ENCODE measurements at places on chromosomes 1 and 21.

GRCh38 chr1:41689558-41689981 lies 205.1 kb upstream of the EDN2 start:
- no peak for DNase-seq

- no peak for DNase-seq
Measured at GRCh38 chr1:15835205-15835740, 12.2 kb upstream of the SPEN start.

DNA sequence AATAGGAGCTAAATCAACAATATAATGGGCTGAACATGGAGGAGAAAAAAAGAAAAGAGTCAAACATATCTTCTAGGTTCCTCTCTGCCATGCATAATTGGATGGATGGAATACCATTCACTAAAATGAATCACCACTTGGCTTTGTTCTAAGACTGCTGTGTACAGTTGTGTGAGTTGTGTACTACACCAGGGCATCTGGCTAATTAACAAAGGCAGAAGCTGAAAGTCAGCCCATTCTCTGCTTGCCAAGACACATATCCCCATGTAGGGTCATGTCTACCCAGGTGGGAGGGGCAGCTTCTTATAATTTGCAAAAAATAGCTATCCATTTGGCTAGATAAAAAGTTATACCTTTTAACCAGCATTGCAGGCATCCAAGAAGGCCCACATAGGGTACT lies 21.0 kb downstream of the JUN start:
- DNase-seq = peak; percentile 71

DNA sequence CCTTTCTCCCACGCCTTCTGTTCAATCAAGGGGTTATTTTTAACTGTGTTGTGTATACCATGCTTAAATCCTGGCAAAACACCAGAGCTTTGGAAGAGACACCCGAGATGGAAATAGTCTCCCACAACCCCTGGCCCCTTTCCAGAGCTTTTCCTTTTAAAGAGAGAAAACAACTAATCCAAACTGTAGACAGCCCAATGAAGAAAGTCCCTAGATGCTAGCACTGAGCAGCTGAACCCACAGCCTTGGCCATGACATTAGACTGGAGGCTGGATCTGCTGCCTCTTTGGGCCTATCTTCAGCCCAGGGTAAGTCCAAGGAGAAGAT lies 64.9 kb upstream of the ARTN start:
- DNase-seq = peak; percentile 11

- DNase-seq = no peak
Measured at GRCh38 chr1:234709473-234710228, 99.7 kb upstream of the IRF2BP2 start.

DNA sequence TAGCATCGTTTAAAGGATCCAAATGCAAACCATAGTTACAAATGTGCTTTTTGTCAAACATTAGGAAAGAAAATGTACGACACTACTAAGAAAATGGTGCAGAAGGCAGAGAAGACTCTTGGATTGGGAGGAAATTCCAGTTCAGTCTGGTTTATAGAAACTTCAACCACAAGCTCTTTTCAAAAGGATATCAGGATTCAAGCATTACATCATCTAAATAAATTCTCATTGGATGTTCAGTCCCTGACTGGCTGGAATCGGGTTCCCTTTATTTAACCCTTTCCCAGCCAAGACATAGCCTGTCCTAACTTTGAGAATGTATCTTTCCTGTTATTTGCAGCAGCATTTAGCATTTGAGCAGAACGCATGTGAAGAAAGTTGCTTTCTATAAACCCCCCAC lies 184.6 kb downstream of the LMO4 start:
- DNase-seq = no peak

DNA sequence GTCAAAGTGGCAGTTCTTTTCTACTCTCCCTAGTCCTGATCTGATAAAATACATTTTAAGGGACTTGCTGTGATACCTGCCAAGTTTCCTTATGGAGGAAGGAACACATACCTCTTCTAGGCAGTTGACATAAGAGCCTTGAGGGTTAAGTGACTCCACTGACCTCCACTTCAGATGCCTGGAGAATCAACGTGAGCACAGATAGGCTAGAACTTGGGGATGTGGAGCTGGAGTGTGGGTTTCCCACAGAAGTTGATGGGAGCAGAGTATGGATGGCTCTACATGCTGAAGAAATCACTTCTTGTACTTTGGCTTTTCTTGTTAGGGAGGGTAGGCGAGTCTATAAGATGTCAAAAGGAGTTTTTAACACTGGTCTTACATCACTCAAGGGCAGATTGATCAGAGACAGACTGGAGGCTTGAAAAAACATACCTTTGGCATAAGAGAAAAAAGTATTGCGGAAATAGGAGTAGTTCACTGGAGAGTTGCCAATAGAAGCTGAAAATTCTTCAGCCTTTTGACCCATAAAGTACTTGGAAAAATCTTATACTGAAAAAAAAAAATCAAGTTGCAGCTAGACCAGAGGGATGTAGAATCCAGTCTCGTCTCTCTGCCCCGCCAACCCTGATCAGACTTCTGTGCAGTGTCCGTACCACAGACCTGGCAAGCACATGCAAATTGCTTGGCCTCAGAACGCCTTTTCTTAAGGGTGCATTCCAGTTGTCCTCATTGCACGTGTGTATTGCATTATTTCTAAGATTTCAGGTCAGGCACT lies 5.5 kb downstream of the RHOU start:
- no peak for DNase-seq

- DNase-seq = peak; percentile 26
Measured at GRCh38 chr21:25464275-25464674, 143.0 kb downstream of the MRPL39 start.

- no peak for DNase-seq
Measured at GRCh38 chr1:26277719-26278118, 2.2 kb upstream of the SH3BGRL3 start.

- no peak for DNase-seq
Measured at GRCh38 chr1:182339684-182340083, 51.9 kb downstream of the GLUL start.

DNA sequence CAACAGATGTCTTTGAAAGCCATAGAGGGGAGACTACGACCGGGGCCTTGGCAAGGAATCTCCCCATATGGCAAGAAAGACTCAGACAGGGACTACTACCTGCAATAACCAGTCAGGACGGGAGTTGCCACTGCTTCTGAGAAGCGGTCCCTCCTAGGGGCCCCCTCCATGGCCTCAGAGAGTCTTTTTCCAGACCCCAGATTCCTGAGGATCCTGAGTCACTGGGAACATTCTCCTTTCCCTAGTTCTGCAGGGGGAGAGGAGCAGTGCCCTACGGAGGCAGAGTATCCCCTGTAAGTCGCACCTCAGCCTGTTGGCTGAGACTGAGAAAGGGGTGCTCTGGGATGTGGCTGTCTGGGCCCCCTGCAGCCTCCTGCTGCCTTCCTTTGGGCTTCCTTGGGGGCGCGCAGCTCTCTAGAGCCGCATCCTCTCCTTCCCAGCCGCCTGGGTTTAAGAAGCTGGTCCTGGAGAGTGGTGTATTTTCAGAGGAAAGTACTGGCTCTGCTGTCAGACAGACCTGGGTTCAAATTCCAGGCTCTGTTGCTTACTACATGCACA lies 7.8 kb downstream of the GLIS1 start:
- no peak for DNase-seq

- DNase-seq = peak; percentile 81
Measured at GRCh38 chr21:38159355-38159754, 97.4 kb upstream of the KCNJ15 start.

DNA sequence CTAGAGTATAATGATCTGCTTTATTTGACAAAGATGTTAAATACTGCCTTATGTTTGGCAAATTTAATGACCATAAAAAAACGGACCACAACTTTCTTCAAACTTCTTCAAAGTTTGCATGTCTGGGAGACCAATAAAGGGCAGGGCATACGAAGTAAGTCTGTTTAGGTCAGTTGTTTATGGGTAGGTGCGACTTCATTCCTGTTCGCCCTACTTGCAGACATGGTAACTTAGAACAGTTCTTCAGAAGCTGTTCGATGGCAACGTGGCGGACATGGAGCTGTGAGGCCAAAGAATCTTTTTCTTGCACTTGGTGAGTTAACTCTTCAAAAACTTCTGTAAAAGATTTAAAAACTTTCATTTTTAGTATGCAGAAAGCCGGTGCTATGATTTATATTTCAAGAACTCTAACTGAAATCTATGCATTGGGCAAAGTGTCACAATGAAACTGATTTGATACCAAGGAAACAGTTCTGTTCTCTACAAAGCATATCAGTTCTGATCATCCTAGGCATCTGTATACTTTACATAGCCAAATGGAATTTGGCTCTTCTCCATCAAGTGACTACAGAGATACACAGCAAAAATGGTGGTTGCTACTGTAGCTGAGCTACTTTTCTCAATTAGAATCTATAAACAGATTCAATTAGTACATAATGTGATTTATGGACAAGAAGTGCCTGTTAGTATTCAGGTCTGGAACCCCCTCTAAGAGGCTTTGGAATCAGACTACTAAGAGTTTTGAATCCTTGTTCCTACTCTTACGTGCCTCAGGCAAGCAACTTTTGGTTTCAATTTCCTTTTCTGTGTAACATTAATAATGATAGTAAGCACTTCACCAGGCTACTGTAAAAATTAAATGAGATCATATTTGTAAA lies 25.7 kb downstream of the C21orf91 start:
- peak; percentile 8 for DNase-seq

DNA sequence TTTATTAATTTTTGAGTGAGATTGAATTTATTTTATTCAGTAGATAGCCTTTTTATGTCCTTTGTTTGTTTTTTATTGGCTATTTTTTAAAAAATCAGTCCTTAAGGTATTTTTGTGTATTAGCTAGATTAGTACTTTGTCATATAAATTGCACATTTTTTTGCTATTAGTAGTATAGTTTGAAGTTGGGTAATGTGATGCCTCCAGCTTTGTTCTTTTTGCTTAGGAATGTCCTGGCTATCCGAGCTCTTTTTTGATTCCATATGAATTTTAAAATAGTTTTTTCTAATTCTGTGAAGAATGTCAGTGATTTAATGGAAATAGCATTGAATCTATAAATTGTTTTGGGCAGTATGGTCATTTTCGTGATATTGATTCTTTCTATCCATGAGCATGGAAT lies 80.4 kb downstream of the MAN1A2 start:
- DNase-seq = no peak

DNA sequence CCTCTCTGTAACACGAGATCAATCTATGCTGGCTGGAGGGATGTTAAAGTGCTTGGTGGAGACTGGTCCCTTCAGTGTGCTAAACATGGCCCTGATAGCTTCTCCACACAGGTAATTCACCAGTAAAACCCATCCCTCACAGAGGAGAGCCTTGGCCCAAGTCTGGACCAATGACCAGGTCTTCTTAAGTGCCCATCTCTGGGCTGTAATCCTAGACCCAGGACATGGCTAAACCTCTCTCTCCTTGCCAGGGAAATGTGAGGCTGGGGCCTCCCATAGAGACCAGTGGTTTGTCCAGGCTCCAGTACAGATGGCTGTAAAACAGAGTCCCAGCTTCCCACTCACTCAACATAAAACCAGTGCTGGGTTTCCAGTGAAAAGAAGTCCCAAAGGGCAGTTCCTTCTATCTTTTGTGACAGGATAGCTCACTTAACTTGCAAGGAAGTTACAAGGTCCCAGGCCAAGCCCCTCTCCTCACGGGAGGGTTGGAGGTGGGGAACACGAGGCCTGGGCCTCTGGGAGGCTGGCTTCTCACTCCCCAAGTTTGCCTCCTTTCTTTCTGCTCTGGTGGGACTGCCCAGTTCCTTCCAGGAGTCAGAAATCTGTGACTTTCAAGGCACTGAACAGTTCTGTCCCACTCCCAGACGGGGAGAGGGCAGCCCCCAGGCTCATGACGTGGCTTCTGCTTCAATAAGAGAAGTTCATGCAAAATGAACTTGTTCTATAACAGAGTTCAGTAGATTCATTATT lies 2.2 kb upstream of the KIF17 start:
- DNase-seq = no peak

DNA sequence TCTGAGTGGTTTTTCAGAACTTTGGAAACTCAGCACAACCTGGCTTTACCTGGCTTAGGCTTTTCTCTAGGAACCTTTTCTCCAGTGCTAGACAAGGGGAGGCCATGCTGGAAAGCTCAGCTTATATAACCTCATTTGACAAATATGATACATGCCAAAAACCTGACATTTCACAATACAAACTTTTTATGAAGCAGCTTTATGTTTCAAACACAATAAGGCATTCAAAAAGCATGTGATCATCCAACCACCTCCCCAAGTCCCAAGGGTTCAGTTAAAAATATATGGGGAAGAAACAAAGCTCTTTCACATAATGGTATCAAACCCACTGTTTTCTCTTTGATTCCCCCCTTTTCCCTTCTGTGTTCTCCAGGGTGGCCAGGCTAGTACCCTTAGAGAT lies 63.7 kb downstream of the ZC3H11B start:
- DNase-seq = no peak

GRCh38 chr1:116345843-116346242 lies 27.2 kb upstream of the ATP1A1 start:
- no peak for DNase-seq

DNA sequence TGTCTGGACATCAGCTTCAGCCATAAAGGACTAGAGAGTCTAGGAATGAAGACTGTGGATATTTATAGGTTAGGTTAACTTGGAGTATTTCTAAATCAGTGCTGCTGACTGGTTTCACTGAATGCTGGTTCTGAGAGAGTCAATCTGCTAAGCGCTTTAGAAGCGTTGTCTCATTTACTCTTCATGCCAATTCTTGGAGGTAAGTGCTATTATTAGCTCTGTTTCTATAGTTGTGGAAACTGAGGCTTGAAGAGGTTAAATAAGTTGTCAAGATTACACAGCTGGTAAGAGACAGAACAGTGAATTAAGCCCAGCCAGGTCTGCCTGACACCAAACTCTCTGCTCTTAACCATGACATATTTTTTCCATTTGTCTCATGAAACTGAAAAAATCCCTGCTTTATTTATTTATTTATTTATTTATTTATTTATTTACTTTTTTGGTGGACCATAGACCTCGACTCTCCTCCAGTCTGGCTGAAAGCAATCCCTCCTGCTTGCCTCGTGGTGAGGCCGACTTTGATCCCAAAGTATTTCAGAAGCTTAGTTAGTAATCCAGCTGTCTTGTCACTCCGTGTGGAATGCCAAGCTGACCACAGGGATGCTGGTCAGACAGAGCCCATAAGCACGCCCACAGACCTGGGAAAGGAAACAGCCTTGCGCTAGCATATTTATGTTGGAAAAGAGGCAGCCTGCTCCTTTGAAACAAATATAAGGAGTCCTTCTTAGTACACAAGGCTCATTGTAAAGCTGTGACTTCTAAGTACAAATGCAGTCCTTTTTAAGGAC lies 16.9 kb downstream of the NTMT2 start:
- peak; percentile 2 for DNase-seq

DNA sequence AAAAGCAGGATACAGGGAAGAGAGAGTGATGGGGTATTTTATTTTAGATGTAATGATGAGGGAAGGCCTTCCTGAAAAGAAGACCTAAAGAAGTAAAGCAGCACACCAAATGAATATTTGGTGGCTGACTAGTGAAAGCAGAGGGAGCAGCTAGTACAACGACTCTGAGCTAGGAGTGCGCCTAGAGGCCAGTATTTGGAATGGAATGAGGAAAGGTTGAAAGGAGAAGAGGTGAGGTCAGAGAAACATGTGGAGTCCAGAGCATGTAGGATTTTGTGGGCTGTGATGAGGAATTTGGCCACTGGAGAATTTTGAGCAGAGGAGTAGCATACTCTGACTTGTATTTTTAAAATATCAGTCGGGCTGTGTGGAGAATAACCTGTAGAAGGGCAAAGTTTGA lies 11.8 kb upstream of the RPL5 start:
- DNase-seq = no peak

GRCh38 chr1:87201768-87202167 lies 126.9 kb upstream of the LMO4 start:
- no peak for DNase-seq

All from endothelial cell of umbilical vein (primary cell).